Activated effector memory CD4-positive, alpha-beta T cell treated with anti-CD3 and anti-CD28 coated beads, Interleukin-2, amount 50 U/mL, for 16 hours (primary cell): ENCODE measurements at places on chromosomes 1 and 21.

- DNase-seq = no peak
Measured at GRCh38 chr1:19894218-19894617, 12.0 kb downstream of the OTUD3 start.

GRCh38 chr1:52920791-52921291 is 699 bp downstream of the ECHDC2 start:
- no peak for DNase-seq

DNA sequence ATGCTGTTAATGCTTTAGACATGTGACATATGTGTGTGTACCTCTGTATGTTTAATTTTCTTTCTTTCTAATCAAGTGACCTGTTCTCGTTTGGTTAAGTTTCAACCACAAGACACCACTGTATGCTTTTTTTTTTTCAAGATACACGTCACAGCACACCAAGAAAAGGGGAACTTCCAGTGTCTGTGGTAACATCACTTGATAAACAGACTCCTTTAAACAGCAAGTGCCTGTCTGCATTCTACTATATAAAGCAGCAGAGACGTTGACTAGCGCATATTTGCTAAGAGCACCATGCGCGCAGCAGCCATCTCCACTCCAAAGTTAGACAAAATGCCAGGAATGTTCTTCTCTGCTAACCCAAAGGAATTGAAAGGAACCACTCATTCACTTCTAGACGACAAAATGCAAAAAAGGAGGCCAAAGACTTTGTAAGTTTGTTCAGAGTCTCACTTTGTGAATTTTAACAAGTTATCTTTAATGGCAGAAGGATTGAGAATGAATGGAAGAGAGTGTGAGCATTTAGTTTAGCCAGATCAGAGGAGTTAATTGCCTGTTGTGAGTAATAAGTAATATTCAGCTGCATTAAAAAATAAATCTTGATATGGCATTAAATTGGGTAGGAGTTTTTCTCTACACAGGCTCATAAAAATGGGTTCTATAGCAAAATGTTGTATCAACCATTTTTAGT is at the start of gene RGS1:
Gene RGS1 (plus strand): TSS at position 275 of the 691 bp plus-strand sequence. CDS start 20 bp downstream, at position 295.
- DNase-seq = peak; percentile 89

- no peak for DNase-seq
Measured at GRCh38 chr1:100390531-100390930, 38.2 kb downstream of the CDC14A start.

- DNase-seq = no peak
Measured at GRCh38 chr1:56385314-56385713, 194.0 kb downstream of the PLPP3 start.

GRCh38 chr21:44006017-44006619 is 6.0 kb upstream of the TRAPPC10 start:
- no peak for DNase-seq

- DNase-seq = peak; percentile 77
Measured at GRCh38 chr1:200153277-200154055, 126.0 kb downstream of the NR5A2 start.

- DNase-seq = no peak
Measured at GRCh38 chr1:204818998-204819397, 51.7 kb upstream of the NFASC start.

- no peak for DNase-seq
Measured at GRCh38 chr1:230610589-230610988, 31.7 kb upstream of the COG2 start.

DNA sequence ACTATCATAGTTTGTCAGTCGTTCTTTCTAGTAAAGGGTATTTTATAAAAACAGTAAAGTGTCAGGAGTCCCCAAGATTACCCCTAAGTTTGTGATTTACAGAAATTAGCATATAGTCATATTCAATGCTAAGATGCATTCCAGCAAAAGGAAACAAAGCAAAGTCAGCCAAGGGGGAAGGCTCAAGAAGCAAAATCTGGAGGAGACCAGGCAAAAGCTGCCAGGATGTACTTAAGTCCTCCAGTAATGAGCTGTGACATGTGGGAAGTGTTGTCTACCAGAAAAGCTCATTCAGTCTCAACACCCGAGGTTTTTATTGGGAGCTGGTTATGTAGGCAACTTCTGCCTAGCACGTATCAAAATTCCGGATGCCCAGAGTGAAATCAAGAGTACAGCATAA is 373.4 kb upstream of the TMPRSS15 start:
- DNase-seq = no peak

DNA sequence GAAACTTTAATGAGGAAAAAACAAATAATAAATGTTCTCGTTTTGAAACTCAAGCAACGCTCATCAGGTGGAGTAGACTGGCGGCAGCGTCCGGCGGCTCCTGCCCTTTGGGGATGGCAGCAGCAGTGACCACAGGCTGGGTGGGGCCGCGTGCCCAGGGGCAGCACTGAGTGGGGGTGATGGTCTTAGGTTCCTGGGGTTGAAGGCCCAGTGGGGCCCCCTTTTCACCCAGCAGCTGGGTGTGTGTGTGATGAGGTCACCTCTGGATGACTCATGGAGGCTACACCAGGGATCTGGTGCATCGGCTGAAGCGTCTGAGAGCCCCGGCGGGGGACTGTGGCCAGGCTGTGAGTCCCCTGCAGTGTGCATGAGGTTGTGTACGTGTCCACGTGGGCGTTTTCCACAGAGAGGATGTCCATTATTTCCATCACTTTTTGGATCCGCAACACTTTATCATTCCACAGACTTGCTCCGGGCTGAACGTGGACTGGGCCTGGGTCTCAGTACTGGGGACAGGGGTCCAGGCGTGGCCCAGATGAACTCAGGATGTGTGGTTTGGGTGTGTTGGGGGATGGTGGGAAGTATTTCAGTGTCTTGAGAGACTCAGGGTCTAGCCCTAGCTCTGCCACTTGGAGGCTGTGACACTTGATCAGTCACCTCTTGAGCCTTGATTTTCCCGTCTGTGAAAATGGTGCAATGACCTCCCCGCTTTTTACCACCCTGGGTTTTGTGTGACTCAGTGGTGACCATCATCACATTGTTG is 25.6 kb downstream of the LDLRAP1 start:
- no peak for DNase-seq
